ENCODE measurements at places on chromosomes 16 and 17.

DNA sequence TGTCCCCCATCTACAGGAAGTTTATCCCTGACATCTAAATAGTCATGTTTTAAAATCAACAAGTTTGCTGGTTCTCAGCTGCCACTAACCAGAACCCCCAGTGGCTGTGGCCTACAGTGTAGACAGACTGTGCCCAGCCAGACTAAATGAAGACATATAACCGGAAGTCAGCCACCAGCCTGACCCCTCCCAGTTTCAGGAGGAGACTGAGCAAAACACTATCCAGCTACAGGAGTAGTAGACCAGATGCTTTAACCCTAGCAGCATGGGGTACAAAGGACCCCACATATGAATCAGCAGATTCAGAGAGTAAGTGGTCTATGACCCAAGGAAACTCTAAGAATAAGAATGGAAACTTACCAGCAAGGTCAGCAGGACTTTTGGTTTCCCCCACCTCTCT is 83.4 kb downstream of the HIC1 start:
- DNase-seq, result no peak

DNA sequence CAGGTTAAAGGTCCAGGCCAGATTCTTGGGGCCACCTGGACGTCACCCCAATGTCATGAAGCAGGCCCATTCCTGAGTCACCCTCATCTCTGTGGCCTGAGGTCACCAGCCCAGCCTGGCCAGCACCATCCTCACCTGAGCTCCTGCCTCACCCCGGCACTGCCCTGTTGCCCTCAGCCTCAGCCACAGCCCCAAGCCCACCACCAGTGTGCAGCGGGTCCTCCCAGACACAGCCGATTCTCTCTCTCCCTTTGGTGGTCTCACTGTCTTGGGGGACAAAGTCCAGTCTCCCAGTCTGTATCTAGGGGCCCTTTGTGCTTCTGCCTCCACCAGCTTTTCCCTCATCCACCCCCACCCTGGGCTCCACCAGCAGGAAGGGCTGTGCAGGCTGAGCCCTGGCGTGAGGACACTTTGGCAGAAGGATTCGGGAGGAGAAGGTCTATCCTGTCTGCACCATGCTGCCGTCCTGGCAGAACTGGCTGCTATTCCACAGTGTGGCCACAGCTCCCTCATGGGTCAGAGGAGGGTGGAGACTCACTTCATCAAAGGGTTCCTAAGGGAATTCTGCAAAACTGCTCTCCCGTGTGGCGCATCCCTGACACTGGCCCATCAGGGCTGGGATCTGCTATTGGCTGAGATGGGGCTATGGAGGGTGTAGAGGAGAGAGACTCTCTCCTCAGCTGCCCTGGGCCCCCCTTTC is 64.3 kb downstream of the PRMT7 start:
- no peak for DNase-seq

DNA sequence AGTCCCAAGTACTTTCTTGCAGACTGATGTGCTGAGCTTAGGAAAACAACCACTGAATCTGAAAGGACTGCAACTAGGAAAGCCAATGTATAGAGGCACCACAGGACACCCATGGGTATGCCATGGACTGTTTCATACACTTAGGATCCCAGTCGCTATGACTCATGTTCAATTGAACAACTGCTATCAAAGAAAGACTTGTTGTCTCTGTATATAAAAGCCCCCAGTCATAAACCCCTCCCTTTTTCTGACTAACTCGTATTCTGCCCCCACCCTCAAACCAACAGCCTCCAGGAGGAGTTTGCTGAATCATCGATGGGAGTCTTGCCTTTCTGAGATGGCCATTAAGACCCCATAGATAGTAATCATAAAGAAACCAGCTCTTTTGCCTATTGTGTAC is 205.4 kb downstream of the ANKFN1 start:
- DNase-seq, result no peak

DNA sequence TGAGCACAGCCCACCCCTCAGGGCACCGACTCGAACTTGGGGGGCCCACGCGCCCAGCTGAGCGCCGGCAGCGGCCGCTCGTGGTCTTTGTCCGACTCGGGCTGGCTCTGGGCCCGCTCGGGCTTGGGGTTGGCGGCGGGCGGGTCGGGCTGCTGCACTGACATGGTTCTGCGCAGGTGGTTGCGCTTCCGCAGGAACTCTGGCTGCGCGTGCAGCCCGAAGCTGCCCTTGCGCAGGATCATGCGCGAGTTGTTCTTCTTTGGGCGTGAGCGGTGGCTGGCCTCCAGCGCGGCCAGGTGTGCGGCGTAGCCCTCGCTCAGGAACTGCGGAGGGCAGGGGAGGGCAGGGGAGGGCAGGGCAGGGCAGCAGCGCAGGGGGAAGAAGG is 11.1 kb downstream of the PIMREG start:
- DNase-seq, result no peak

DNA sequence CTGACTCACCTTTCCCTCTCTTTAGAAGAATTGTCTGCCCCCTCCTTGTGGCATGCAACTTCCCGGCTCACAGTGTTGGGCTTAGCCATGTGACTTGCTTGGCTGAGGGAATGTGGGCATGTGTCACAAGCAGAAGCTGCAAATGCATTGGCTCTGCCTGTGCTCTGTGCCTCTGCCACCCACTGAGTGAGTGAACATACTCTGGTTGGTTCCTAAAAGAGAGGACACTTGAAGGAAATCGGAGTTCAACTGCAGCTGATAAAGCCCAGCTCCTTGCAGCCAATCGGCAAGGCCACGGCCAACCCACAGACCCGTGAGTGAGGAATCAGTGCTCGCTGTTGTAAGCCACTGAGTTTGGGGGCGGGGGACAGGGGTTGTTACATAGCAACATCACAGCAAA is 10.9 kb upstream of the GINS2 start:
- no peak for DNase-seq

Data from stimulated activated CD8-positive, alpha-beta memory T cell treated with anti-CD3 and anti-CD28 coated beads, Interleukin-15, amount 100 ng/mL, for 4 hours (primary cell).